ENCODE measurements at places on chromosomes 7 and 10. TPM values are rescaled to one million over a fixed set of nuclear protein-coding genes. Genes with fewer than 3 reads are reported as not detected.

Gene DHX32
- 20.0 TPM for polyA plus RNA-seq

Gene MMP21
- polyA plus RNA-seq: not detected

Gene SFRP5
- polyA plus RNA-seq: 0.22 TPM

Gene HERPUD2
- 10.0 TPM for polyA plus RNA-seq

Gene THSD7A
- 5.1 TPM for polyA plus RNA-seq

Gene HYAL4
- 0.24 TPM for polyA plus RNA-seq

Gene LRIT1
- not detected for polyA plus RNA-seq

Gene BBS9
- polyA plus RNA-seq: 9.0 TPM

Gene SLC26A5
- polyA plus RNA-seq: not detected

Gene LIPF
- polyA plus RNA-seq: not detected

Gene RTKN2
- 0.24 TPM for polyA plus RNA-seq

Gene SEPTIN7
- 125 TPM for polyA plus RNA-seq

Gene TMEM139
- polyA plus RNA-seq: 108 TPM

Gene SPAM1
- polyA plus RNA-seq: not detected

Gene ABCC2
- 15.4 TPM for polyA plus RNA-seq

Gene ARHGEF35
- 9.5 TPM for polyA plus RNA-seq

Gene PDK4
- polyA plus RNA-seq: 106 TPM

Gene ZNF736
- polyA plus RNA-seq: 3.9 TPM

Gene C10orf105
- not detected for polyA plus RNA-seq

Gene TMEM270
- polyA plus RNA-seq: not detected
